ENCODE measurements at places on chromosomes 12 and 14.
A peak's percentile ranks its signal among the peaks of the same experiment; 100 is the strongest.

GRCh38 chr12:117680312-117680711 lies 288.5 kb downstream of the KSR2 start:
- DNase-seq, result no peak

GRCh38 chr12:80099259-80099658 lies at the start of gene OTOGL:
TSS of gene OTOGL (plus strand) at chr12:80099537. CDS start at chr12:80209432, 109,895 bp downstream.
- no peak for DNase-seq

DNA sequence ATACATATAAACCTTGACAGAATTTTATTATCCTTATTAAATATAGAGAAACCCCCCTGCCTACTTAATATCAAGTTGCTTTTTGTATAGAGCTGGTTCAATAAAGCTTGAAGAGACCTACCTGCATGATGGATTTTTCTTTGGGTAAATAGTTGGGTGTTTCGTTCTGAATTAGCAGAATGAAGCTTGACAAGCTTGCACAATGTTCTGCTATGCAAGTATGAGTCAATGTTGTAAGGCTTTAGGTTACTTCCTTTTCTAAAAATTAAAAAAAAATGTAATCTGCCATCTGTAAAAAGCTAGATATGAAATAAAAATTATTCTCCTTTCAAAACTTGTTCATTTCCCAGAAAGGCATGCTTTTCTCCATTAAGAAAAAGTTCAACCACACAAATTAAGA lies 1662.6 kb upstream of the SEL1L start:
- no peak for DNase-seq

DNA sequence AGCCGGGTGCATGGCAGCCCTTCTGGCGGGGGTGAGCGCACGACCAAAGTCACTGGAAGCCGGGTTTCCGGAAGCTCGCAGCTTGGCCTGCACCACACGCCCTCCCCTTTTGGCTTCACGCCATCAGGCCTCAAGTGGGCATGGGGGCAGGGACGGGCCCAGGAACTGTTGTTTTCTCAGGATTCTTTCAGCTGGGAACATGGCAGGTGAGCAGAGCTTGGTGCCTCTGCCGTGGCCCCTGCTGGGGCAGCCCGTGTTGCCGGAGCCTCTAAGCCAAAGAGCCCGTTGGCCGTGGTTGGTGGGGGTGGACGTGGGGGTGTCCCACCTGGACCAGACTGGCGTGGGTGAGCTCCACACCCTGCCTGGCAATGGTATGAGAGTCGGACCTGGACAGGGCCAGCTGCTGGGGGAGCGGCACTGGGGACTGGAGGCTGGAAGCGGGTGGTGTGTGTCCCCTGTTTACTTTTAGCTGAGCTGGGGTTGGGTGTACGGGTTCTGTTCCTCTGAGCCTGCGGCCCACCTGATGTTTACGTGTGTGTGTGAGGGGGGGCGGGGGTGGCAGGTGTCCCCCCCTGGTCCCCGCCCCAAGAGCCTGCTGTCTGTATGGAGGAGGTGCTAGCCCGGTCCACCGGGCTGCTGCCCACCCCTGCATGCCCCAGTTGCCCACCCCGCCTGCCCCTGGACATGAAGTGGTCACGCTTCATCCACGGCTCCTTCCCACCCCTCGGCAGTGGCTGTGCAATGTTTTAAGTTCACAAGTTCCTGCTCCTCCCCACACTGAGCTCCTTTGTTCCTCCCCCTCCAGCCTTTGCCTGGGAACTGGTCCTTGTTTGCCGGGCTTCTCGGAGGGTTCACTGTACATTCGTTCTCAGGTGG lies 28.7 kb upstream of the PLD4 start:
- peak; percentile 26 for DNase-seq

GRCh38 chr14:94728950-94729349 lies 41.0 kb downstream of the GSC start:
- no peak for DNase-seq

GRCh38 chr12:113909776-113910420 lies 56.2 kb downstream of the RBM19 start:
- DNase-seq, result no peak

DNA sequence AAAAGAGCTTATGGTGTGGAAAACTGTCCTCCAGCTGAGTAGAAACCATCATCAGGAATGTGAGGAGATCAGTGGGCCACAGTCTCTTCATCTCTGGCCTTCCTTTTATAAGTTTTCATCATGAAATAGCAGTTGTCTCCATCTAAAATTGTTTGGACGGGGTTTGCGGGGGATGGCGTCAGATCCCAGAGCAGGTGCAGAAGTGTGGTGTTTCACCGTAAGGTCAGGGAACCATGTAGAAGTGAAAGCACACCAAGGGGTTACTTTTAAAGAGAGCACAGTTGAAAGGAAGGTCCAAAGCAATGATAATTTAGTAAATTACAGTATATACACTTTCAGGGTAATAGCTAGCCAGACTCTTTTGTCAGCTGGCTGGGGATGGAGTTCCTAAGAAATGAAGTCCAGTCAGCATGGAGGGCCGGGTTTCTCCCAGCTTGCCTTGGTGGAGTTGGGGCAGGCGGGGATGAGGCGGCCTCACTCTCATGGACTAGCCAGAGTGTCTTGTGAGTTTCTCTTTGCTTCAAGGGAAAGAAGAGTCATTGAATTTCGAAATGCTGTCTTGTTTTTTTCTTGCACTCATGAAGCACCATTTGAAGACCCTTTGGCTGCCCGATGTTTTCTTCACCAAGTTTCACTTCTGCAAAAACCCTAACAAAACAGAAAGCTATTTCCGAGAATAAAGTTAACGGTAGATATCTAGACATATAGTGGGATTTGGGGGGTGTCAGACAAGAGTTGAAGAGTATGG lies 100.6 kb downstream of the ETV6 start:
- peak; percentile 53 for DNase-seq

DNA sequence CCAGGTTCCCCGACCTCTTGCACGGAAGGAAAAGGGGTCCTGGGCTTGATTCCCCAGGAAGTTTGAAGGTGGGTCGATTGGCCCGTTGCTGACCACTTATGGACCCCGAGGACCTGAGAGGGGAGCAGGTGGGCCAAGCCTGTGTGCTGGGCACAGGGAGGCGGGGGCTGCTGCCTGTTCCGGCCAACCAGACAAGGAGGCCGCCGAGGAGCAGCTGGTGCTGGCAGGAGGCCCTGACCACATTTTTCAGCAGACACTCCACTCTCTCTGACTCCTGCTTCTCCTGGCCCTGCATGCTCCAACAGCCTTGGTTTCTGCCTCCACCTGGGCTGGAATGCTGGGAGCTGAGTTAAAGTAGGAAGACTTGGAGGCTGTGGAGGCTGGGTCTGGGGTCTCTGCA lies 42.8 kb downstream of the NOS1 start:
- DNase-seq, result no peak

DNA sequence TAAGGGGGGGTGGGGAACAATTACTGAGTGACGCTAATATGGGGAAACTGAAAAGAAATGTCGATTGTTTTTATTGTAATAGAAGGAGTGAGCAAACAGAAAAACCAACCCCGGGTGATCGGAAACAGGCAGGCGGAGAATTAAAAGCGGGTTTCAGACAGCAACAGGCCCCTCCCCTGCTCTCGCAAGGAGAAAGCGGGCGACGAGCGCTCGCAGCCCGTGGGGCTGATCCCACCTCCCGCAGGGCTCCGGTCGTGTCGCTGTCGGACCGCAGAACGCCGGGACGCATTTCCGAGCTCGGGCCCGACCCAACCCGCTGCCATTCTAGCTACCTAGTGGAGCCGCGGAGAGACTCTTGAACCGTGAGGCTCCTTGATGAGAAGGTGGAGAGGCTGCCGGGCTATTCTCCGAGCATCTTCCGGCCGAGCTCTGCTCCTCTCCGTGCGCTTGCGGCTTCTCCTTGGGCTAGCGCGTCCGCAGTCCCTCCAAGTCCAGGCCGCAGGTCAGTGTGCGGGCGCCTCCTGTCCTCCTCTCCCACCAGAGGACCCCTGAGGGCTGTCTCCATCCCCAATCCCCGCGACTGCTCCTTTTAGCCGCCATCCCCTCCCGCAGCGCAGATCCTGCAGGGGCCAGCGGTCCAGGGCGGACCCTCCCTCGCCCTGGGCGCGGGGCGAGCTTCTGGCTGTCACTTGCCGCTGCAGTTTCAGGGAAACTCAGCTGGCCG lies 4.1 kb upstream of the PAX9 start:
- peak; percentile 28 for DNase-seq

DNA sequence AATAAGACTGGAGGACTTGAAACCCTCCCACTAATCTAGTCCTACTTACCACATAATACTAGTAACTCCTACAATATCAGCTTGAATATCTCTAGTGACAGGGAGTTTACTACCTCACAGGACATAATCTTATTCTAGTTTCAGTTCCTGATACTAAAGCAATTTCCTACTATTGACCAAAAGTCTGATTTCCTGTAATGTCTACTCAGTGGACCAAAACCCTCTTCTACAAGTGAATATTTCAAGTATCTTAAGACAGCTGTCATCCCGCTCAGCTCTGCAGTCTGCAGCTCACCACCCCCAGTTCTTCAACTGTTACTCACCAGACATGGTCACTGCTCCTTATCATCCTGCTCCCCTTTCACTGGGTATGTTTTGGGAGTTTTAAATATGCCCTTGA lies 70.8 kb upstream of the TMCC3 start:
- peak; percentile 55 for DNase-seq

DNA sequence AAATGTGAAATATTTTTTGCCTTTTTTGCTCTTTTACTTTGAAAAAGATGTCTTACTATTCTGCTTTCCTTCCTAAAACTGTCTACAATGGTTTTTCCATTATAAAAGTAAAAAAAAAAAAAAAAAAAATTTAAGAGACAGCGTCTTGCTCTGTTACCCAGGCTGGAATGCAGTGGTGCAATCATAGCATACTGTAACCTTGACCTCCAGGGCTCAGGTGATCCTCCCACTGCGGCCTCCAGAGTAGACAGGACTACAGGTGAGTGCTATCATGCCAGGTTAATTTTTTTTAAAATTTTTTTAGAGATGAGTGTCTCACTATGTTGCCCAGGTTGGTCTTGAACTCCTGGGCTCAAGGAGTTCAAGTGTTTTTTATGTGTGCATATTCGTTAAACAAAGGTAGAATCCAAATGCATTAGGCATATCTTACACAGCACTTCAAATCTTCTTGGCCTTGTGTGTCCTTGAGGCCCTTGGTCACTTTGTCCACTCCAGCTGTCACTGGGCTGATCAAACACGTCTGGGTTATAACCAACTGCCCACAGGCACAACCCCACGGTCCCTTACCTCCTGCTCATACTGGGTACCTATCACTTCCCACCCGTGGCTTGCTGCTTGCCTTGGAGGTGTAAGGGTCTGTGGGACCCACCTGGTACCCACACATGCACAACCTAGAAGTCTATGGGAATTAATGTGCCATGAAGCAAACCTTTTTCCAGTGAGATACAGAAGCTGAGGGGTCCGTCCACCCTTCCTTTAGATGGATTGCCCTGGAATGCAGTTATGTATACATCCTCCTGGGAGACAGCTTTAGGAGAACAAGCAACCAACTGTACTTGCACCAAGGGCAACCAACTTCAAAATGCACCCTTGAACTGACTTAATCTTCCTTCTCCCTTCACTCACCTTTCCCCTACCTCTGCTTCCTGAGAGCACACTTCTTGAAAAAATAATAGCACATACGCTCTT lies 12.8 kb downstream of the RAD52 start:
- DNase-seq, result no peak

DNA sequence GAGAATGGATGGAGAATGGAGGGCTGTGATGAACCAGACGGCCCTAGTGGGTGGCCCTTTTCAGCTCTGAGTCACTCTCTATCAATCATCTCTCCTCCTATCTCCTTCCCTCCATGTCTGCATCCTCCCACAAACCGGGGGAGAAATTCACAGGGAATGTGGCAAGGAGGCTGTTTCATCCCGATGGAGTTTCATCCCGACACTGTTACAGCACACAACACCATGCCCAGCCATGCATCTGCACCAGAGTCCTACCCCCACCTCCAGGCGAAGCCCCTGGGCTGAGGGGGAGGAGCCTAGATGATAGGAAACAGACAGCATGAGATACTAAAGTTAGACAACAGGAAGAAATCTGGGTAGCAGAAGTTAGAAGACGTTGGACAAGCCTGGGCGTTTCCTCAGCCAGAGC lies 20.8 kb downstream of the SLC8B1 start:
- DNase-seq, result no peak

GRCh38 chr12:49534731-49535278 lies 4.0 kb upstream of the KCNH3 start:
- no peak for DNase-seq

DNA sequence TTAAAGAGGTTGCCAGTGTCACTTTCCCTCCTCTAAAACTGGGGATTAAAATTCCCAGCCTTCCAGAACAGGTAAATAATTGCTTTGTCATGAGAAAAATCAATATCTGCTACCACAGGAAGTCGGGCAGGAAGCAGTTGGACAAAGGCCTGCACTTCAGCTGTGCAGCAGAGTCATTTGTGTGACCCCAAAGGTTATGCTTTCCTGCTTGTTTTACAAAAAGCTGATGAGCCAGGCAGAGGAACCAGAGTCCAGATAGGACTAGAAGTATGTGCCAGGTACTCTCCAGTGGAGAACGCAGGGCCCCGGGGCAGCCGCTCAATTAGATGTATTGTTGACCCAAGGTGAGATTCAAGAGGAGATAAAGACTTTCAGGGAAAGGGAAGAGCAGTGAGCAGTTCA lies 117.1 kb upstream of the FRMD6 start:
- no peak for DNase-seq

DNA sequence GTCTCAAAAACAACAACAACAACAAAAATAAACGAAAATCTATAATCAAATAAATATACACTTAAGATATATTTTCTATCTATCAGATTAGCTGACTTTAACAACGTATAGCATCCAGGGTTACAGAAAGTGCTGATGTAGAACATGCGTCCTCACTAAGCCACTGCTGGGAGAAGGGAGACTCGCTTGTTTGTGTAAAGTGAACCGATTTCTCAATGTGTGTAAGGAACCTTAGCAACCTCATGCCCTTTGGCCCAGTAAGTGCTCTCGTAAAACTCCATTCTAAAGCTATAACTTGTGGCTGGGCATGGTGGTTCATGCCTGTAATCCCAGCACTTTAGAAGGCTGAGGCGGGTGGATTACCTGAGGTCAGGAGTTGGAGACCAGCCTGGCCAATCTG lies 23.8 kb downstream of the NFKBIA start:
- DNase-seq, result no peak

- DNase-seq, result no peak
Observed at GRCh38 chr12:52891044-52891443, 13.8 kb downstream of the KRT8 start.

DNA sequence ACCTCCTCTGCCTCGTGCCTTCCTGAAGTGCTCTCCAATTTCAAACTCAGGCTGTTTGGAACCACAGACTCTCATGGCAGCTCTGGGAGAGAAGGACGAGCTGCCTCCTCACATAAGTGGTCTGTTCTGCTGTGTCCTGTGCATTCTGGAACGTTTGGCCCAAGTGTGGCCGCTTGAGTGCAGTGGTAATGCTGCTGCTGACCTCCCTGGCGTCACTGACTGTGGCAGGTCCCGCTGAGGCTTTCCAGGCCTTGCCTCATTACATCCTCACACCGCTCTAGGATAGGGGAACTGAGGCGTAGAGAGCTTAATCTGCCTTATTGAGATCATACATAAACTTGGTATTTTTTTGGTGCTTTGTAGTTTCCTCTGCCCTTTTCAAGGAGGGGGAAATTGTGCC lies 14.2 kb downstream of the CCDC92 start:
- DNase-seq, result no peak

- DNase-seq, result no peak
Observed at GRCh38 chr12:89058402-89058801, 293.9 kb downstream of the DUSP6 start.

Measured in GM13977 (cell line).